ENCODE measurements at places on chromosomes 2 and 18.

DNA sequence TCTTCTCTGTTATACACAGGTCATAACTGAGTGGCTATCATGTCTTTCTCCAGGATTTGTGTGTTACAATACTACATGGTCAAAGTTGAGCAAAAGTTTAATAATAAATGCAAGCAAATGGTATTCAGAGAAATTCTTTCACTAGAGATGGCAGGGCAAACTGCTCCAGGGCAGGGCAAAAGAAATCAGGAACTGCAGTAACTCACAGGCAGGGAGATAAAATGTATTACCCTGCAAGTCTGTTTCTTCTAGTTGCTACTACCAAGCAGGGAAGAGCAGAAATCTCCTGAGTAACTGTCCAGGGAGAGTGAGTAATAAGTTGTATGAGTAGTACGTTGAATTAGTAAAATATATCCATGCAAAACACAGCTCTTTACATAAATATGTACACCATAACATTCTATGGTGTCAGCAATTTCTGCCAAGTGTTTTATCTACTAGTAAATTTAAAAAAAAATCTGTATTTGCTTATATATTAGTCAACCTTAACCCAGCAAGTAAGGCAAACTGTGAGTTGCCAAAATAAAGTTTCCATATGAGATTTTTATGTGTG is 404.1 kb downstream of the ZEB2 start:
- DNase-seq = no peak

DNA sequence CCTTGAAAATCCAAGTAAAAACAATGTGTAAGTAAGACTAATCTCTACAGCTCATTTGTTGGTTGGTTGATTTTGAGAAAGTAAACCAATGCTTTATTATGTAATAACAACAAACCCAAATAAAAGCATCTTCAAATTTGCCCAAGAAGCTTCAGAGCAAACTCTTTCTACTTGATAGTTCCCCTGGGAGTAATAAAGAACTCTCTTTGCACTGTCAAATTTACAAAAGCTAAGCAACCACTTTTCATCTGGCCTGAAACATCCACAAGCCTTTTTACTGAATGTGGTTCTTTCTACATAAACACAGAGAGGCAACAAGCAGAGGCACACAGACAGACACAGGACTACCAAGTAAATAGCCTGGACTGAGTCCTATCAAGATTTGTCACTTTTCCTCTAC is 28.8 kb upstream of the CACNB4 start:
- DNase-seq = no peak

GRCh38 chr2:12718711-12719399 is 2.1 kb downstream of the TRIB2 start:
- no peak for DNase-seq

DNA sequence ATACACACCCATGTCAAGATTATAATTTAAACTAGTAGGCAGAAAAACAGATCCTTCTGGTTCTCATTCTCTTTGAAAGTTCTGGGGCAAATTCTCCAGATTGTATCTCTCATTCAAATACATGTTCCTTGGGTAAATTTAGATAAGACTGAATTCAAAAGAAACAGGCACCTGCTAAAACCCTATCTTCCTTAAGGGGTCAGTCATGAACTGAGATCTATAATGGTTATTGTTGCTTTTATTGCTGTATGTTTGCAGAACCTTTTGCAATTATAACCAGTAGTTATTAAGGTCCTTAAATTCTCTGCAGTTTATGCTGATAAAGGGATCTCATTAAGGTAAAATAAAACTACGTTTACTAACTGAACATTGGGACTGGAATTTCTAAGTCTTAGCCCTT is 83.5 kb downstream of the MYO5B start:
- no peak for DNase-seq

GRCh38 chr2:190959911-190960788 is 53.8 kb downstream of the STAT1 start:
- no peak for DNase-seq

- no peak for DNase-seq
Observed at GRCh38 chr2:35932276-35932963, 423.2 kb upstream of the CRIM1 start.

- no peak for DNase-seq
Observed at GRCh38 chr2:169480079-169480465, 778 bp downstream of the BBS5 start.

DNA sequence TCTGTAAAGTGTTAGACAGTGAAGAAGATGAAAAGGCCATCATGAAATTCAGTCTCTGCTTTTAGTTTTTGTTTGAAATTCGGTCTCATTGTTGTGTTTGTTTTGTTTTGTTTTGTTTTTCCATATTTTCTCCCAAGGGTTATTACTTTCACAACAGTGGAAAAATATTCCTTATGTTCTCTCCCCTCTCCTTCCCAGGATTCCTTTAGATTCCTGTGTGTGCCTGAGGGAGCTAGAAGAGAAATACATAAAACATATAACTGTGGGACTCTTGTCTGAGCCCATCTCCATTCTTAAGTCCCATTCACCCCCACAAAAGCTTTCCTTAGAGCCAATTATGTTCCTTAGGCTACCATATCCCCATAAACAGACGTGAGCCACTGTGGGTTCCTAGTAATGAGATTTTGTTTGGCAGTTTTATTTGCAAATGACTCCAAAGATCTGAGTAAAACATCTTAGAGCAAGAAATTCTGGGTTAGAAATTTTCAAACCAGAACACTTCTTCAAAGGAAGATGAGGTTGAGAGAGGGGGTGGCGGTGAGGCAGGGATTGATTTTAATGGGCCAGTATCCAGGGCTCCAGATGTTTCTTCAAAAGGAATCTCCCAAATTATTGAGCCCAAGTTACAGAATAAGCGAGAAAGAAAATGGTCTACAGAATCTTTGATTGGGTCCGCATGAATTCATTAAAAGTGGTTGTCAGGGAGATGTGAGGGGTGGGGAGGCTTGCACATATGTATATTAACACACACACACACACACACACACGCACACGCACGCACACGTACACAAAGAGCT is 157.8 kb upstream of the TNP1 start:
- no peak for DNase-seq

DNA sequence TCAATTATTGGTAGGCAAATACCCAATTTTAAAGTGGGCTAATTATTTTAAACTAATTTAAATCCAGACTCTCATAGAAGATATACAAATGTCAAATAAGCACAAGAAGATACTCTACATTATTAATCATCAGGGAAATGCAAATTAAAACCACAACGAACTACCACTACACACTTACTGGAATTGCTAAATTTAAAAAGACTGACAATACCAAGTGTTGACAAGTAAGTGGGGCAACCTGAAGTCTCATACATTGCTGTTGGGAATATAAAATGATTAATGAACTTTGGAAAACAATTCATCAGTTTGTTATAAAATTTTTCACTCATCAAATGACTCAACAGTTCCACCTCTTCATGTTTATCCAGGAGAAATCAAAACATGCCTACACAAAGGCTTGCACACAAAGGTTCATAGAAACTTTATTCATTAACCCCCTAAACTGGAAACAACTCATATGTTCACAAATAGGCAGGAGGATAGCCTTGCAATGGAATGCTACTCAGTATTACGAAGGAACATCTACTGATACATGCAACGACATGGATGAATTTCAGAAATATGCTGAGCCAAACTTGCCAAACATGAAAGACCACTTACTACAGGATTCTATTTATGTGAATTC is 120.8 kb downstream of the MCFD2 start:
- no peak for DNase-seq

DNA sequence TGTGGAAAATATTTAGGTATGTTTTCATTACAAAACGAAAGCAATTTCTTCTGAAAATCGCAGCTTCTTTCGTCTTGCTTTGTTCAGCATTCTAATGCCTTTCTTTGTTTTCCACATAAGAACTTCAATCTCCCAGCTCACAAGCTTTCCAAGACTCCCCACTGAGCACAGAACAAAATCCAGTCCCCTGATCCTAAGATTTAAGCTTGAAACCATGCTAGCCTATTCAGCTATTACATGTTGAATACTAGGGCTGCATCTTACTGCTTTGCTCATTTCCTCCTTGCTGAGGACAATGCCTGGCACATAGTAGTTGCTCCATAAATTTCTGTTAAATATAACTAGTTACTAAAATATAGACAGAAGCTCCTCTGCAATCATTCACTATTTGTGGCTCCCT is 160.6 kb downstream of the GALNT3 start:
- no peak for DNase-seq

DNA sequence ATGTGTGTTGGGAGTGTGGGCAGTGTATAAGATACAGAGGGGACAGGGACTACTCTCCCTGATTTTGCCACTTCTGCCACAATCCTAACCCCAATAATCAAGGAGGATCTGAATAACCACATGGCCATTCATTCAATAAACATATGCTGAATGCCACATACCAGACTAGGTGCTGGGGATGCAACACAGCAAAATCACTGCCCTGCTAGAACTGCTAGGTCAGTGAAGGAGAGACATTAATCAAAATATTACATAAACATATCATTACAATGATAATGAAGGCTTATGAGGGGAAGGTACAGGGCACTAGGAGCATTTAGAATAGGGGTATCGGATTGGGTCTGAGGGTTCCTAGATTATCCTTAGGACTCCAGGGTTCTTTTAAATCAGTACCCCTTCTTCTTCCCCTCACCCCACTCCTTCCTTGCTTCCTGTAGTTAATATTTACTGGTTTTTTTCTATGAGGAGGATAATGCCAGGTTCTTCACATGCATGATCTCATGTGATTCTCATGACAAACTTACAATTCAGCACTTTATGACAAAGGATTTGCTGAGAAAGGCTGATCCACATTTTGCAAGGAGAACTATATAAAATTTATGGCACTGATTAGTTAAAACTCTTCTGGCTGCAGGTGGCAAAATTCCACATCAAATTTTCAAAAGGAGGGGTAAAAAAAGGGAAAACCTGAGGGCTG is 56.4 kb upstream of the PCBP1 start:
- no peak for DNase-seq

GRCh38 chr18:8657050-8657820 is 48.0 kb downstream of the RAB12 start:
- no peak for DNase-seq

All from cortex of kidney (tissue), 1 donor.